ENCODE measurements at places on chromosomes 1 and 21. TPM values are rescaled to one million over a fixed set of nuclear protein-coding genes. Genes with fewer than 3 reads are reported as not detected.

- no peak for DNase-seq
Measured at GRCh38 chr1:175073633-175074032, 6.0 kb downstream of the TNN start.

GRCh38 chr1:54228638-54229079, 28.7 kb downstream of the MRPL37 start:
- no peak for DNase-seq

Gene NR1I3
- polyA plus RNA-seq, result 0.88 TPM

Gene GBP6
- polyA plus RNA-seq, result 0.60 TPM

Gene DIRAS3
- polyA plus RNA-seq, result 2.6 TPM

Measured in right lung (tissue), 10 donors.